ENCODE measurements at places on chromosomes 3 and 15. TPM values are rescaled to one million over a fixed set of nuclear protein-coding genes. Genes with fewer than 3 reads are reported as not detected.

- H3K4me1 ChIP-seq, result no peaks in the 10 kb centered on the region
- no peak overlapping the region for H3K4me3 ChIP-seq
- no peaks in the 10 kb centered on the region for H3K36me3 ChIP-seq
- no peaks in the 10 kb centered on the region for H3K27me3 ChIP-seq
- no peak overlapping the region for H3K27ac ChIP-seq
Observed at GRCh38 chr15:91284758-91285466, 184.9 kb downstream of the SV2B start.

GOLGA6A gene
- total RNA-seq, result 0.31 TPM

DNA sequence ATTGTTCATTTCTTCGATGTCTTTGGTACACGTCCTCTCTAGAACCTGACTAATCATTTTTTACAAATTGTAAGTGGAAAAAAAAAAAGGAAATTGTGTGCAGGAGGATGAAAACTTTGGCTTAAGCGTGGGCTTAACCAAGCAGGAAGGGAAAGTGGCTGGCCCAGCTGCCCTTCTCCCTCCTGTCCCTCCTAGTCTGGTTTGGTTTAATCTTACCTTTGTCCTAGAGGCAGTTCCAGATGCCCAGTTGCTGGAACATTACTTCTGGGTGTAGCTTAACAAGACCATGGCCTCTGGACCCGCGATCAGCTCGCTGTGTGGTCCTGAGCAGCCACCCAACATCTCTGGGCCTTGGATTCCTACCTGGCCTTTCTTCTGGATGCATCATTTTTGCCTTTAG, 15.4 kb downstream of the PAQR5 start:
- no peaks in the 10 kb centered on the region for H3K27me3 ChIP-seq
- no peaks in the 10 kb centered on the region for H3K36me3 ChIP-seq
- H3K4me3 ChIP-seq, result no peak overlapping the region
- peaks cover 13% of the 10 kb centered on the region for H3K4me1 ChIP-seq

GRCh38 chr3:153753035-153753434, 368.2 kb upstream of the ARHGEF26 start:
- no peak for DNase-seq
- H3K36me3 ChIP-seq, result no peaks in the 10 kb centered on the region
- no peaks in the 10 kb centered on the region for H3K27me3 ChIP-seq
- H3K4me1 ChIP-seq, result no peaks in the 10 kb centered on the region

HYAL2 gene
- 45.8 TPM for total RNA-seq

- no peaks in the 10 kb centered on the region for H3K27me3 ChIP-seq
- H3K4me1 ChIP-seq, result no peaks in the 10 kb centered on the region
- H3K36me3 ChIP-seq, result no peaks in the 10 kb centered on the region
- DNase-seq, result no peak
- no peak overlapping the region for H3K4me3 ChIP-seq
- no peak overlapping the region for H3K27ac ChIP-seq
Observed at GRCh38 chr3:160982491-160982890, 122.7 kb downstream of the B3GALNT1 start.

GRCh38 chr3:69292959-69293574, 92.8 kb downstream of the FRMD4B start:
- peaks cover 22% of the 10 kb centered on the region for H3K4me1 ChIP-seq
- H3K27ac ChIP-seq, result no peak overlapping the region
- H3K27me3 ChIP-seq, result no peaks in the 10 kb centered on the region
- no peaks in the 10 kb centered on the region for H3K36me3 ChIP-seq

MEIS2 gene
- total RNA-seq, result 30.9 TPM

GRCh38 chr3:120780977-120781376, 38.4 kb downstream of the GTF2E1 start:
- peaks cover 13% of the 10 kb centered on the region for H3K4me1 ChIP-seq
- peak overlapping the region; percentile 48 for H3K4me3 ChIP-seq
- peak; percentile 91 for DNase-seq
- H3K36me3 ChIP-seq, result peaks cover 3% of the 10 kb centered on the region
- H3K27ac ChIP-seq, result peak overlapping the region; percentile 89

DNA sequence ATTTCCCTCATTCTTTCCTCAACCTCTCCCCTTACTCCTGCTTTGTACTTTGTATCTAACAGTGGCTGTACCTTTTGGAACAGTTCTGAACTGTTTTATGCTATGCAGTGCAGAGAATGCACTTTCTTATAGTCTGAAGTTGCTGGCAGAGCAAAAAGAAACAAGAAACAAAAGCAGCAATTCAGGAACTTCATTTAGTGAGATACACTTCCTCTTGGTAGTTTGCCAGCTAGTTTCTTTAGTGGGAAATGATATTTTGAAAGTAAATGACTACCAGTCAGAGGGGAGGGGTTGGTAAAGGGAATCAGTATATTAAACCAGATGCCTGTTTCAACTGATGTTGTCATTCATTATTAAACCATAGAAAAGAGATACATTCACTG, 55.0 kb upstream of the CHD2 start:
- no peaks in the 10 kb centered on the region for H3K27me3 ChIP-seq
- peak; percentile 28 for DNase-seq
- peaks cover 14% of the 10 kb centered on the region for H3K4me1 ChIP-seq
- no peak overlapping the region for H3K27ac ChIP-seq
- no peak overlapping the region for H3K4me3 ChIP-seq

- H3K4me3 ChIP-seq, result no peak overlapping the region
- H3K4me1 ChIP-seq, result no peaks in the 10 kb centered on the region
- no peaks in the 10 kb centered on the region for H3K36me3 ChIP-seq
- no peaks in the 10 kb centered on the region for H3K27me3 ChIP-seq
Observed at GRCh38 chr15:34652726-34653033, 69.2 kb upstream of the GOLGA8B start.

DNA sequence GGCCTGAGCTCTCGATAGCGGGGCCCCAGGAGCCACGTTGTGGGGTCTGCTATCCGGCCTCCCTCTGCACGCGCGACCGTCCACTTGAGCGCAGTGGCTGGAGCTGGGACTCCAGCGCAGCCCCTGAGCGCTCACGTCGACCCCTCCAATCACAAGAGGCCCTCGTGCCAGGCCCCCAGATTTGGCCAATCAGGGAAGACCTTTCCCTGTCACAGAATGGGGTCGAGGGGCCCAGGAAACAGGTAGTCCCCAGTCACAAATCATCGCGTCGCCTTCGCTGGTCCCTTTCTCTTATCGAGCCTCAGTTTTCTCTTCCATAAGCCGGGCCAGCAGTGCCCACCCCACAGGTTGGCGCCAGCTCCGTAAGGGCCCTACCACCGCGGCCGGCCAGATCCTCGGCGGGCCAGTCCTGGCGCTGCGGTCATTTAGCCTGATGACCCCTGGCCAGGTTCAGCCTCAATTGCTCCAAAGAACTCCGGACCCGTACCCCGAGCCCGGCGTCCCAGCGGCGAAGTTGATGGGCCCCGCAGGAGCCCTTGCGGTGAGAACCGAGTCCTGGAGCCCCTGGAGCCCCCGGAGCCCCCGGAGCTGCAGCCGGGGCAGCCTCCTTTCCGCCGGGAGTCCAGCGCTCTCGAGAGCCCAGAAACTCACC, 435 bp downstream of the ALDH1L1 start:
- peak overlapping the region; percentile 48 for H3K4me3 ChIP-seq
- DNase-seq, result no peak
- peaks cover 23% of the 10 kb centered on the region for H3K27me3 ChIP-seq
- no peak overlapping the region for H3K27ac ChIP-seq
- H3K4me1 ChIP-seq, result peaks cover 6% of the 10 kb centered on the region
- H3K36me3 ChIP-seq, result no peaks in the 10 kb centered on the region

PLSCR4 gene
- 1.1 TPM for total RNA-seq

DUOXA1 gene
- 0.36 TPM for total RNA-seq

DNA sequence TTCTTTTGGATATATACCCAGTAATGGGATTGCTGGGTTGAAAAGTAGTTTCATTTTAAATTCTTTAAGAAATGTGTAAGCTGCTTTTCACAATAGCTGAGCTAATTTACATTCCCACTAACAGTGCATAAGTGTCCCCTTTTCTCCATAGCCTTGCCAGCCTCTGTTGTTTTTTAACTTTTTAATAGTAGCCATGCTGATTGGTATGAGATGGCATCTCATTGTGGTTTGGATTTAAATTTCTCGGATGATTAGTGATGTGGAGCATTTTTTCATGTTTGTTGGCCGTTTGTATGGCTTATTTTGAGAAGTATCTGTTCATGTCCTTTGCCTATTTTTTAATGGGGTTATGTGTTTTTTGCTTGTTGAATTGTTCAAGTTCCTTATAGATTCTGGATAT, 444.3 kb upstream of the ATP11B start:
- no peak for DNase-seq
- no peak overlapping the region for H3K4me3 ChIP-seq
- no peaks in the 10 kb centered on the region for H3K27me3 ChIP-seq

GRCh38 chr3:3074551-3075257, 35.5 kb downstream of the IL5RA start:
- H3K27me3 ChIP-seq, result no peaks in the 10 kb centered on the region
- no peak overlapping the region for H3K27ac ChIP-seq
- no peaks in the 10 kb centered on the region for H3K4me1 ChIP-seq
- H3K4me3 ChIP-seq, result no peak overlapping the region

DNA sequence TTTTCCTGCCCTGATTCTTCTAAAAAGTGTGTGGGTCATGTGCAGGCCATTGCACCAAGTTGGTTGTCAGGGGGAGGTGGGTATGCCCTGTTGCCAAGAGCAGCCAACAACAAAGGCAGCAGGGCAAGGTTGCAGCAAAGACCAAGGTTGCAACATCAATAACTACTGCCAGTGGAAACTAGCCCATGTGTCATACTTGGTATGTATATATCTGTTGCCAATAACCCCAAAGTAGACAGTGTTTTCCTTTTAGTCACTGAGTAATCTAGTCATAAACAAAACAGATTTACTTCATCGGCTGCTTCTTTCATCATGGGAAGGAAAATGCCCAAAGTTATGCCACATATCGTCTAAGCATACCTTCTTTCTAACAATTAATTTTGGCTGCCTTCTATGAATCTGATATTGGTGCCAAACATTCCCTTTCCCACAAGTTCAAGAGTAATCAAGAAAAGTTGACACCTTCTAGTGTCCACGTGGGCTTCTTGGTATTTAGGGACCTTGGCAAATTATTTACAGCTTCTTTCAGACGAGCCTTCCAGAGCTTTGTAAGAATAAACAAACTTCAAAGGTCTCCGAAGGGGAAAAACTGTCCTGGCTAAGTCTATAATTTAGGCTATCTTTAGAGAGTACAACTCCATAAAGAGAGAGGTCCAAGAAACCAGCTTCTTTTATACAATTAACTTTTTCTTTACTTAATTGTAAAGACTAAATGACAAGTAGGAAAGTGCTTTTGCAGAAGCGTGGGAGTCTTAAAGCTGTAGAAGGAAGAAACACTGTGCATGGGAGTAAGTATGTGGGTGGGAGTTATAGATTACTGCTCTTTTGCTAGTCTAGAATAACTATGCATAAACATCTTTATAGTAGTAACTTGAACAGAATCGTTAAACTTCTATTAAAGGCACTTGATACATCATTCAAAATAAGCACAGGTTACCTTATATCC, 10.0 kb upstream of the MBNL1 start:
- peak overlapping the region; percentile 65 for H3K27ac ChIP-seq
- H3K27me3 ChIP-seq, result no peaks in the 10 kb centered on the region
- peak; percentile 98 for DNase-seq
- no peak overlapping the region for H3K4me3 ChIP-seq
- H3K4me1 ChIP-seq, result peaks cover 29% of the 10 kb centered on the region
- no peaks in the 10 kb centered on the region for H3K36me3 ChIP-seq

DNA sequence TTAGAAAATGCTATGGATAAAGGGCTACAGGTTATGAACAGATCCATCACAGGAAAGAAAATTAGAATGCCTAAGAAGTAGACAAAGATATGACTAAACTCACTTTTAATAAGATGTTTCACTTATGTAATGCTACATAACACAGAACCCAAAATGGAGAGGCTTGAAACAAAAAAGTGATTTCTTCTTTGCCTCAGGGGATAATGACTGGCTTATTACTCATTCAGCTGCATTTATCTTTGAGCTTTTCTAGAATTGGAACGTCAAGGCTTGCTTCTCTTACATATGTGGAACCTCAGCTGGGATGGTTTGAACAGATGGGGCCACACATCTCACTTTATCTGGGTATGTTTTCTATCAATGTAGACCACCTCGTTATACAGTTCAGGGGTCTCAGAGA, 120.6 kb upstream of the EPHA3 start:
- peaks cover 4% of the 10 kb centered on the region for H3K4me1 ChIP-seq
- peak; percentile 61 for DNase-seq
- H3K36me3 ChIP-seq, result no peaks in the 10 kb centered on the region
- no peak overlapping the region for H3K4me3 ChIP-seq

C3orf49 gene
- not detected for total RNA-seq

DNA sequence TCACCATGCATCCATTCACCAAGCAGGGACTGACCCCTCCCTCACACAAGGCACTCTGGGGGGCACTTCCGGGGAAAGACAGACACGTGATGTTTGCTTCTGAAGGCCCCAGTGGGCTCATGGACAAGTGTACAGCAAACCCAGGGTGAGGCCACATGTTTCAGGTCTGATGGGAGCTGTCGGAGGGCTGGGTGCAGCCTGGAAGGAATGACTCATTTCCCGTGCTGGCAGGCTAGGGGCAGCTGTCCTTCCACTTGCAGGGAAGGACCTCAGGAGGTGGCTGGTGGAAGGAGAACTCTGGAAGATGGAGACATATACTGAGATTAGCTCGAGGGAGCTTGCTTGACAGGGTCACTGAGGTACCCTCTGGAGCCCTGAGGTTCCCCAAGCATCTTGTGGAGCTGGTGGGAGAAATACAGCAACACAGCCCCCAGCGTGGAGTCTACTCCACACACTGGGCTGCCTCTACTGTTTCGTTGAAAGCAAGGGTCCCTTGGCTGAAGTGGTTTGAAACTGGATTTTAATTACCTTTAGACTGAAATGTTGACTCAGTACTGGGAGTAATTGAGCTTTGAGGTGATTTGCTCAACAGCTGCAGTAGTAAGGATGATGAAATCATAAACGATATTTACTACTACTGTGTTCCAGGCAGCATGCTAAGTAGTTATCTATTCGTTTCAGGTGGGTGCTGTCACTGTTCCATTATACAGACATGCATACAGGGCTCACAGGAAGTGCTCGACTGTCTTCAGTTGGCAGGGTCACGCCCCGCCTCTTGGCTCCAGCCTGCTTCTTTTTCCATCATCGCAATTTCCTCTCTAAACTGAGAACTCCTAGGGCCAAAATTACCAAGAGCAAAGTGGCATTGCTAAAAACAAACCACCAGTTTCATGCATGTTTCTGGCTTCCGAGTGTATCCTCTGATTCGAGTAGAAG, 230.4 kb downstream of the ADAMTS17 start:
- DNase-seq, result peak; percentile 85
- H3K27ac ChIP-seq, result peak overlapping the region; percentile 44
- H3K4me3 ChIP-seq, result no peak overlapping the region
- no peaks in the 10 kb centered on the region for H3K27me3 ChIP-seq
- H3K36me3 ChIP-seq, result no peaks in the 10 kb centered on the region

Data from astrocyte (in vitro differentiated cells and primary cell).